Left ventricle myocardium inferior (tissue), 1 donor: ENCODE measurements at places on chromosomes 16 and 17. TPM values are rescaled to one million over a fixed set of nuclear protein-coding genes. Genes with fewer than 3 reads are reported as not detected.
A peak's percentile ranks its signal among the peaks of the same experiment; 100 is the strongest.

GRCh38 chr17:62966426-62967204 lies 580 bp downstream of the TANC2 start:
- peaks cover 27% of the 10 kb centered on the region for H3K4me1 ChIP-seq
- no peaks in the 10 kb centered on the region for H3K36me3 ChIP-seq
- H3K4me3 ChIP-seq = peak overlapping the region; percentile 92
- peak; percentile 64 for DNase-seq
- no peaks in the 10 kb centered on the region for H3K27me3 ChIP-seq
- H3K27ac ChIP-seq = peak overlapping the region; percentile 80

GRCh38 chr17:227078-227945 lies 45.9 kb upstream of the DOC2B start:
- H3K36me3 ChIP-seq = no peaks in the 10 kb centered on the region
- peaks cover 36% of the 10 kb centered on the region for H3K4me1 ChIP-seq
- DNase-seq = peak; percentile 8
- H3K4me3 ChIP-seq = no peak overlapping the region
- no peak overlapping the region for H3K27ac ChIP-seq
- H3K27me3 ChIP-seq = peaks cover 14% of the 10 kb centered on the region

GRCh38 chr16:27232061-27232900 lies 29.0 kb downstream of the KDM8 start:
- no peak overlapping the region for H3K27ac ChIP-seq
- no peak overlapping the region for H3K4me3 ChIP-seq
- no peaks in the 10 kb centered on the region for H3K27me3 ChIP-seq
- H3K4me1 ChIP-seq = peaks cover 57% of the 10 kb centered on the region

- DNase-seq = no peak
- H3K27ac ChIP-seq = peak overlapping the region; percentile 58
- H3K4me1 ChIP-seq = peaks cover 24% of the 10 kb centered on the region
- H3K27me3 ChIP-seq = no peaks in the 10 kb centered on the region
- H3K36me3 ChIP-seq = no peaks in the 10 kb centered on the region
Measured at GRCh38 chr17:15398291-15398690, 56.9 kb upstream of the TEKT3 start.

- no peak overlapping the region for H3K4me3 ChIP-seq
- no peaks in the 10 kb centered on the region for H3K36me3 ChIP-seq
- H3K27ac ChIP-seq = no peak overlapping the region
- DNase-seq = no peak
Measured at GRCh38 chr17:41153856-41154255, 4.2 kb upstream of the KRTAP4-5 start.

DNA sequence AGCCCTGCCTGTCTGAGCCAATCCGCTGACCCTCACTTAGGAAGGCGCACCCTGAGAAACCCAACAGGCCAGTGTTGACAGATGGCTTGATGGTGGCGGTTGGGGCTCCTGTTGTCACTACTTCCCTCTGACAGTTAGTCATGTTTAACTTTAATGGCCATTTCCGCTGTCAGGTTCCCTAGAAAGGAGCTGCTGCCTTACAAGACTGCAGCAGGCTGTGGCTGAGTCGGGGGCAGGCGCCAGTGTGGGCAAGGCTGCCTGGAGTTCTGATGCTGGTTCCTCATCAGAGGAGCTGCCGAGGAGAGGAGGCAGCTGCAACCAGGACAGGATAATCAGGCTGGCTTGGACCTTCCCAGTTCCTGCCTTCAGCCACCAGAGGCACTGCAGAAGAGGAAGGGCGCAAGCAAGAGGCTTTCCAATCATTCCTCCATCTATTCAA lies 223.2 kb upstream of the DYNLRB2 start:
- H3K4me1 ChIP-seq = no peaks in the 10 kb centered on the region
- H3K27ac ChIP-seq = no peak overlapping the region
- peaks cover 56% of the 10 kb centered on the region for H3K27me3 ChIP-seq

DNA sequence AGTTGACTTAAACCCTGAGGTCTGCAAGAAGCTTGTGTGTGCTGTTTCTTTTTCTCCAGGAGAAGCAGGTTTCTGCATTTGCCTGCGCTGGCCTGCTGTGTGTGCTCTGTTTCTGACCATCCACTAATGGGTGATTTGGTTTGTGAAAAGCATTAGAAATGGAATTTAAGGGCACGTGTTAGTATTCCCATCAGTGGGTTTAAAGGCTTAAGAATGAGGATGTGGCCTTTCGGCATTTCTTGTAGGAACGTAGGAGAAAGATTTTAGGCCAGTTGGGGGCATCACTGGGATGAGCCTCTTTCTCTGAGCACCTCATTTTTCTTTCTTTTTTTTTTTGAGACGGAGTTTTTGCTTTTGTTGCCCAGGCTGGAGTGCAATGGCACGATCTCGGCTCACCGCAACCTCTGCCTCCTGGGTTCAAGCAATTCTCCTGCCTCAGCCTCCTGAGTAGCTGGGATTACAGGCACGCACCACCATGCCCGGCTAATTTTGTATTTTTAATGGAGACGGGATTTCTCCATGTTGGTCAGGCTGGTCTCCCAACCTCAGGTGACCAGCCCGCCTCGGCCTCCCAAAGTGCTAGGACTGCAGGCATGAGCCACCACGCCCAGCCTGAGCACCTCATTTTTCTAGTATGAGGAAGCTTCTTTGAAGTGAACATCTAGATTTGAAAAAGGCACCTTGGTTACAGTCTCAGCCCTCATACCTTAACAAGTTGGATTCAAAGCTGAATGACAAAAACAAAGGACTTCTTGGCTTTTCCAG lies 110.3 kb downstream of the BANP start:
- no peak overlapping the region for H3K27ac ChIP-seq
- H3K36me3 ChIP-seq = peaks cover 26% of the 10 kb centered on the region
- H3K4me1 ChIP-seq = peaks cover 22% of the 10 kb centered on the region
- no peak for DNase-seq
- no peaks in the 10 kb centered on the region for H3K27me3 ChIP-seq
- H3K4me3 ChIP-seq = no peak overlapping the region

DNA sequence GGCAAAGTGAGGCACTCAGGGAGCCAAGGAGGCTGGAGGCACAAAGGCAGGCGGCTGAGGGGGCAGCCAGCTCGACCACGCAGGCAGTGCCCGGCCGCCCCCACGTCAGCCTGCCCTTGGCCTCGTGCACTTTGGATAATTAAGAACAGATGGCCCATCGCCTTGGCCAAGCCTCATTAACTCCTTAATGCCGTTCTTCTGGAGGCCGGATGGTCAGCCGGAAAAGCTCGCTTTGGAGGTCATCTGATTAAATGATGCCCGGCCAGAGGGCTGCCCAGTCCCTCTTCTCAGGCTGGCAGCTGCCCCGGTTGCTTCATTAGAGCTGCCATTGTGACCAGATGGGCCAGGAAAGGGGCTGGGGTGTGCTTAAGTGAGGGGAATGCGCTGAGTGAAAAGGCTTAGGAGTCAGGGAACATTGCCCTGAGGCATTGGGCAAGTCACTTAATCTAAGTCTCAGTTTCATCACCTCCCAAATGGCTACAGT lies 364.0 kb downstream of the NPIPA8 start:
- no peak overlapping the region for H3K4me3 ChIP-seq
- no peaks in the 10 kb centered on the region for H3K36me3 ChIP-seq
- H3K27ac ChIP-seq = no peak overlapping the region
- DNase-seq = no peak
- no peaks in the 10 kb centered on the region for H3K4me1 ChIP-seq

The PEX12 gene
- 8.7 TPM for total RNA-seq
